ENCODE measurements at places on chromosomes 12 and 14.

- no peak for DNase-seq
These were observed 179.4 kb upstream of the ARHGAP5 start for GRCh38 chr14:31897581-31898186.

DNA sequence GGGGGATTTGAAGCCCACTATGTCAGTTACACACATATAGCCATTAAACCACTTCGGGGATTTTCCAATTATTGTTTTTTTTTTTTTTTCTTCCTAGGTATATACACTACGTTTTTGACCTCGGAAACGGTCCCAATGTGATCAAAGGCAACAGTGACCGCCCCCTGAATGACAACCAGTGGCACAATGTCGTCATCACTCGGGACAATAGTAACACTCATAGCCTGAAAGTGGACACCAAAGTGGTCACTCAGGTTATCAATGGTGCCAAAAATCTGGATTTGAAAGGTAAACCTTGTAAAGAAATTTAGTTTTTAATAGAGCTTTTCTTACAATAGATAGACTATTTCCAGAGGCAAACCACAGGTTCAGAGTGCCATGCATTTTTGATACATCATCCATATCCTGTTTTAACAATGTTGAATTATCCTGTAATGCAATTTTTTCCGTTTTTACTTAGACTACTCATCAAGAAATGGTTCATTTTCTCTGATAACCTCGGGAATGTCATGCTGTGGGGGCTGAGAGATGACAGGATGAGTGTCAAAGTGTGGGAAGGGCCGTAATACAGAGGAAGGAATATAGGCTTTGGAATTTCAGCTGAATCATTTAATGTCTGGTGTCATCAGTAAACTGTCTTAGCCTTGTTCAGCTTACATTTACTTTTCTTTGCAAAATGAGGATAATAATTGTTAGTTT, 797.1 kb downstream of the NRXN3 start:
- DNase-seq, result no peak

- DNase-seq, result no peak
These were observed 32.8 kb upstream of the PRIMA1 start for GRCh38 chr14:93821051-93821450.

DNA sequence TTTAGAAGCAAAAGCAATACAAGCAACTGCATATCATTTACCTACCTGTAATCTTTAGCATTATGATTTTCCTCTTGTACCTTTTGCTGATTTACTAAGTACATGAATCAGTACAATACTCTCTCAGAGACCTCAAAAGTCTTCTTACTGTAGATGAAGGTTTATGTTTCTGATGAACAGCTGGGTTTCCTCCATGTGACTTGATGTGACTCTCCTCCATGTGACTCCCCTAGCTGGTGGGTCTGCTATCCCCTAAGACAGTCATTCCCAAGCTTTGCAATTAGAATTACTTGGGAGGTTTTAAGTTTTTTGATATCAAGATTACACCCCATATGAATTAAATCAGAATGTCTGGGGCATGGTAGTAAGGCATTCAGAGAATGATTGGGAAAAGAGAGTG, 32.0 kb upstream of the ABCC9 start:
- no peak for DNase-seq

GRCh38 chr12:85530456-85530855, 250.4 kb downstream of the ALX1 start:
- DNase-seq, result no peak

DNA sequence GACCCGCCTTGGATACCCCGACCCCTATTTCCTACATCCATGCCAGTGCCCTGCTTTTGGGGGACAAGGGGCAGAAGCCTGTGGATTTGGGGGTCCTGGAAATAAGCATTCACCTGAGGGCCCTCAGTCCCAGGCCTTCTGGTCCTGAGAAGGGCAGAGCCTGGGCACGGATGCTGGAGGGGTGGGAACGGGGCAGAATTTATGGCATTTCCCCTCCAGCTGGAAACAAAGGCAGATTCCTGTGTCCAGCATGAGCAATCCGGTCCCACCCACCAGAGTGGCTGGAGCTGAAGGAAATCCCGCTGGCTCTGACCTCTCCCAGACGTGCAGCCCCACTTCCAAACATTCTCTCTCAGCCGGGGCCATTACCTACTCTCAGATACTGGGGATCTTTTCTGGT, 9.3 kb downstream of the ANKRD33 start:
- no peak for DNase-seq

DNA sequence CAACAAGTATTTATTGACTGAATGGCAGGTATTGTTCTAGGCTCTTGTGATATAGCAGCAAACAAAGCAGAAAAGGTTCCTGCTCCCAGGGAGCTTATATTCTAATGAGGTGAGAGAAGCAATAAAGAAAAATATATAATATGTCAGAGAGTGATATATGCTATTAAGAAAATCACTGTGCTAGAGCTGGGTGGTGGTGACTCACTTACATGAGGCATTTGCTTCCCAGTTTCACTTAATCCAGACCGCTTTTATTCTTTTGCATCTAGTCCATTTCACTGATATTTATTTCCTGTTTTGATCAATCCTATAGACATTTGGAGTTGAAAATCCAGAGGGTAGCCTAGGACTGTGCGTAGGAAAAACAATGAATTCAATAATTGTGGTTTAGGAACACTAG, 17.5 kb downstream of the TRHDE start:
- no peak for DNase-seq

- DNase-seq, result no peak
These were observed 17.6 kb upstream of the RASSF8 start for GRCh38 chr12:25940886-25941285.
